Stimulated activated memory B cell treated with anti-CD40 and anti-IgM and Interleukin-4, amounts not matched to agents 10 μg/mL and 1 μg/mL and 100 μg/mL, for 72 hours (primary cell): ENCODE measurements at places on chromosomes 16 and 17.
A peak's percentile ranks its signal among the peaks of the same experiment; 100 is the strongest.

GRCh38 chr17:40290629-40291280, 3.1 kb downstream of the CDC6 start:
- H3K27me3 ChIP-seq = no peaks in the 10 kb centered on the region
- no peak overlapping the region for H3K27ac ChIP-seq
- H3K4me3 ChIP-seq = no peak overlapping the region
- peaks cover 8% of the 10 kb centered on the region for H3K36me3 ChIP-seq
- ATAC-seq = no peak
- H3K4me1 ChIP-seq = peaks cover 19% of the 10 kb centered on the region

DNA sequence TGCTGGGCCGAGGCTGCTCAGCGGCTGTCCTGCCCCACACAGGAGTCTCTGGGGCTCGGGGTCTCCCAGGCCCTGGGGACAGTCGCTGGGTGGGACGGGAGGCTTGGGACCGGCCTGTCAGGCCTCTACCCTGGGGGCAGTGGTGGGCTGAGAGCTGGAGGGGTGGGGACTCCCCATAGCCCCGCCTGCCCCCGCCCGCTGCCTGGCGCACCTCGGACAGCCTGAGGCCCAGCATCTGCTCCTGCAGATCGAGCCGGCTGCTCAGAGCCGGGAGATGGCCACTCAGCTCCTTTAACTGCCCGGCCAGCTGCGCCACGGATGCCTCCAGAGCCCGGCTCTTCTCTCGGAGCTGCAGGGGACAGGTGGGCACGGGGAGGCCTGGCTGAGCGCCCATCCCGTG, 6.7 kb downstream of the PERCC1 start:
- H3K4me3 ChIP-seq = no peak overlapping the region
- H3K36me3 ChIP-seq = peaks cover 16% of the 10 kb centered on the region

GRCh38 chr17:30226878-30227277, 8.6 kb downstream of the SLC6A4 start:
- ATAC-seq = no peak
- H3K36me3 ChIP-seq = no peaks in the 10 kb centered on the region
- H3K4me3 ChIP-seq = no peak overlapping the region

DNA sequence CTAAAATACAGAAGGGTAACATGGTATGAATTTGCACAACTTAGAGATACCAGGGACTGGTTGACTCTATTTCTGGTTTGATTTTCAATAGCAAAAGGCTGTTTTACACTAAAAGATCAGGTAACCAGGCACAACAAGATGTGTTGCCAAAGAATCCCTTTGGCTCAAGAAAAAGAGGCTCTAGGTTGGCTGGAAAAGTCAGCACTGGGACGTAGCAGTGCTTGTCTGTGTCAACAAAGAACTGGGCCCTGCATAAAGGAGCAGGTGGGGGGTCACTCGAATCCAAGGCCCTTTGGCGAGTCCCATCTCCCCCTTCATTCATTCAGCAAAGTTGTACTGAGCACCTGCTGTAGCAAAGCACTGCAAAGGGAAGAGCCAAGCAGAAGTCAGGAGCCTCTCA, 18.4 kb downstream of the SDR42E1 start:
- H3K27me3 ChIP-seq = no peaks in the 10 kb centered on the region
- no peak for ATAC-seq
- H3K4me1 ChIP-seq = no peaks in the 10 kb centered on the region
- peaks cover 12% of the 10 kb centered on the region for H3K36me3 ChIP-seq
- no peak overlapping the region for H3K4me3 ChIP-seq

- H3K4me1 ChIP-seq = peaks cover 40% of the 10 kb centered on the region
- H3K27ac ChIP-seq = no peak overlapping the region
- ATAC-seq = no peak
- no peaks in the 10 kb centered on the region for H3K27me3 ChIP-seq
- H3K4me3 ChIP-seq = no peak overlapping the region
Measured at GRCh38 chr17:36972186-36972700, 23.5 kb downstream of the AATF start.

- ATAC-seq = peak; percentile 74
- peaks cover 17% of the 10 kb centered on the region for H3K4me1 ChIP-seq
- H3K27ac ChIP-seq = peak overlapping the region; percentile 18
- H3K4me3 ChIP-seq = no peak overlapping the region
- H3K27me3 ChIP-seq = peaks cover 8% of the 10 kb centered on the region
- H3K36me3 ChIP-seq = no peaks in the 10 kb centered on the region
Measured at GRCh38 chr17:19346351-19347255, 15.9 kb downstream of the B9D1 start.

GRCh38 chr17:1645207-1646171, at the start of gene SCARF1:
SCARF1 (minus strand) TSS chr17:1645732; CDS start chr17:1645697, 35 bp downstream.
- H3K36me3 ChIP-seq = peaks cover 17% of the 10 kb centered on the region
- H3K4me1 ChIP-seq = peaks cover 61% of the 10 kb centered on the region
- no peaks in the 10 kb centered on the region for H3K27me3 ChIP-seq

DNA sequence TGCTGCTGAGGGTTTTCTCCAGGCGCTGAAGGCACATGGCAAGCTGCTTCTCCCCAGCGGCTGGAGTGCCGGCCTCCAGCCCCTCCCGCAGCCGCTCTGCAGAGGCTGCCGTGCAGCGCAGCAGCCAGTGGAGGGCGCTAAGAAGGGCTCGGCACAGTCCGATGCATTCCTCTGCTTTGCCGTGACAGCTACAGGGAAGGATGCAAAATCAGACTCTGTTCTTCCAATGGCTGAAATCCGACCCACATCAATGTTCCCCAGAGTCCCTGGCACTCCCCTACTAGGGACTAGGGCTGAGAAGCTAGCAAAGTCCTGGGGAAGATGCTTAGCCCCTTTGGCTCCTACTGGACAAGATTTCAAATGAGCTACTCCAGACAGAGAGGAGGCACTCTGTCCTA, 19.0 kb downstream of the MED24 start:
- H3K4me1 ChIP-seq = no peaks in the 10 kb centered on the region
- H3K27me3 ChIP-seq = no peaks in the 10 kb centered on the region
- ATAC-seq = no peak
- H3K4me3 ChIP-seq = no peak overlapping the region

DNA sequence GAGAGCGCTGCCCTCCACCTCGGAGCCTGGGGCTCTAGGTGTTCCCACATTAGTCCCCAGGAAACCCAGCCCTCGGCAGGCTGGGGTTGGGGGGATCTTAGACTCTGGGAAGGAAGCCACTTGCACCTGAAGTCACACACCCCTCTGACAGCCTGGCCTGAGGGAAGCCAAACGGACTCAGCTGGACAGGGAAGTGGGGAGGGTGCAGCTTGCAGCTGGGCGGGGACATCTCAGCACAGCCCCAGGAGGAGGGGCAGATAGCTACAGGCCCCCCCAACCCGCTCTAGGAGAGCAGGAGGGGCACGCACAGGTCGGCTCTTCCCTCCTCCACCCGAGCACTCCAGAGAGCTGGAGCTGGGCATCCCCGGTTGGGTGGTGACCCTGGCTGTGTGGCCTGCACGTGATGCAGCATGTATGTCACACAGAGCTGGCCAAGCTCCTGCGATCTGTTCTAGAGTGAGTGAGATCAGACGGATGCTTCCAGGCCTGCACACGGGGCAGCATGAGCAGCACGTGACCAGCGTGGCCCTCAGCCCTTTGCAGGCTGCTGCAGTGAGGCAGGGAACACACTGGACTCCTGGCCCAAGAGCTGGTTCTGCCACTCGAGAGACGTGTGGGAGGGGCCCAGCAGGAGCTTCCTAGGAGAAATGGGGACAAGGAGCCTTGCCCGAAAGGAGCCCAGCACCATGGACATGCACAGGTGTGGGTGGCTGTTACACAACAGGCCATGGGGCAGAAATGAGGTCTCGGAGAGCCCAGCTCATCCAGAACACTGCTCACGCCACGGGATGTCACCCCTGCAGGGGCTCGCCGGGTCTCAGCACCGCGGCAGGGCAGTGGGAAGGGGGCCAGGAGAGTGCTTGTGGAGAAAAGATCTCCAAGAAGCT, 15.4 kb downstream of the KIFC3 start:
- no peak for ATAC-seq
- no peak overlapping the region for H3K4me3 ChIP-seq
- no peak overlapping the region for H3K27ac ChIP-seq
- peaks cover 26% of the 10 kb centered on the region for H3K27me3 ChIP-seq
- no peaks in the 10 kb centered on the region for H3K36me3 ChIP-seq

GRCh38 chr16:57837305-57838125, 35.2 kb upstream of the KIFC3 start:
- ATAC-seq = no peak
- H3K4me3 ChIP-seq = no peak overlapping the region
- H3K27me3 ChIP-seq = peaks cover 64% of the 10 kb centered on the region
- no peak overlapping the region for H3K27ac ChIP-seq
- no peaks in the 10 kb centered on the region for H3K36me3 ChIP-seq

GRCh38 chr17:70171159-70171558, 1.8 kb downstream of the KCNJ2 start:
- H3K4me1 ChIP-seq = peaks cover 18% of the 10 kb centered on the region
- peaks cover 61% of the 10 kb centered on the region for H3K27me3 ChIP-seq
- no peak overlapping the region for H3K4me3 ChIP-seq
- H3K36me3 ChIP-seq = no peaks in the 10 kb centered on the region
- H3K27ac ChIP-seq = no peak overlapping the region

DNA sequence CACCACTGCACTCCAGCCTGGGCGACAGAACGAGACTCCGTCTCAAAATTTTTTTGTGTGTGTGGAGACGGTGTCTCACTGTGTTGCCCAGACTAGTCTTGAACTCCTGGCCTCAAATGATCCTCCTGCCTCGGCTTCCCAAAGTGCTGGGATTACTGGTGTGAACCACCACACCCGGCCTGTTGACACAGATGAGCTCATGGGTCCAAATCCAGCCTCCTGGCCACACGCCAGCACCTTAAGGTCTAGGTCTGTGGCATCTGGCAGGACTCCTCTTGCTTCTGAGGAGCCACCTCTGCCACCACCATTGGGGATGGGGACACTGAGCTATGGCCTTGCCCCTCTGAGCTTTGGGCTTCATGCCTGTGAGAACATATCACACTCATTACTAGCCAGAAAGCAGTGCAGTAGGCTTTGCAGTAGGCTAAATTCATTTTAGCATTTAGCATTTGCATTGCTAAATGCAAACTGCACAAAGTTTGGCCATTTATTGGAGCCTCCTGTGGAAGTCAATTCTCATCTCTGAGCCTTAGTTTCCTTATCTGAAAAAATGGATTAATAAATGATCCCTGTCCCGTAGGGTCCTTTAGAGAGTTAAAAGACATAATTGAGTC, 5.5 kb upstream of the CDIPT start:
- H3K27me3 ChIP-seq = peaks cover 12% of the 10 kb centered on the region
- no peak overlapping the region for H3K27ac ChIP-seq
- H3K4me3 ChIP-seq = no peak overlapping the region
- no peaks in the 10 kb centered on the region for H3K36me3 ChIP-seq

- no peak overlapping the region for H3K27ac ChIP-seq
- H3K4me3 ChIP-seq = no peak overlapping the region
- H3K36me3 ChIP-seq = no peaks in the 10 kb centered on the region
- peaks cover 37% of the 10 kb centered on the region for H3K27me3 ChIP-seq
Measured at GRCh38 chr17:929586-929985, 50.0 kb downstream of the NXN start.

GRCh38 chr17:59785091-59785799, 77.8 kb downstream of the VMP1 start:
- no peak for ATAC-seq
- peaks cover 11% of the 10 kb centered on the region for H3K36me3 ChIP-seq
- H3K27ac ChIP-seq = peak overlapping the region; percentile 90
- peaks cover 34% of the 10 kb centered on the region for H3K4me1 ChIP-seq
- H3K4me3 ChIP-seq = no peak overlapping the region
- no peaks in the 10 kb centered on the region for H3K27me3 ChIP-seq

DNA sequence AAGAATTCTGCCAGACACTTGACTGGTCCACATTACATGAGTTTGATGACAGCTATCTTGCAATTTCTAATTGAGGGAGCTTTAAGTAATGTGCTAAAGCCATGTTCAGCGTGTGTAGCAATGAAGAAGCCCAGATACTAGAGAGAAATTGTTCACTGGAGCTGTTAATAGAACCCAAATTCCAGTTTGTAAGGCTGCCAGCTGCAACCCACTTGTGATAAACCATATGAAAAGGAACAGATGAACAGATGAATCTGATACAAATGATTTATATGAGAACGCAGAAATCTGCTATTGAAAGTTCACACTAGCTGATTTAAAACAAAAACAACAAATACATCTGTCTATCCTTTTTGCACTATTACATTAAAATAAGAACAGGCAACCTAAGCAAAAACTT, 6.2 kb downstream of the NACA2 start:
- no peaks in the 10 kb centered on the region for H3K36me3 ChIP-seq
- H3K27me3 ChIP-seq = no peaks in the 10 kb centered on the region
- H3K4me3 ChIP-seq = no peak overlapping the region
- no peaks in the 10 kb centered on the region for H3K4me1 ChIP-seq
- H3K27ac ChIP-seq = no peak overlapping the region
- no peak for ATAC-seq

GRCh38 chr17:47066095-47066494, 87.0 kb upstream of the RPRML start:
- H3K27ac ChIP-seq = peak overlapping the region; percentile 96
- H3K4me1 ChIP-seq = peaks cover 32% of the 10 kb centered on the region
- no peaks in the 10 kb centered on the region for H3K27me3 ChIP-seq
- no peak for ATAC-seq
- H3K4me3 ChIP-seq = peak overlapping the region; percentile 99
- peaks cover 15% of the 10 kb centered on the region for H3K36me3 ChIP-seq

- peak; percentile 3 for ATAC-seq
- H3K27me3 ChIP-seq = no peaks in the 10 kb centered on the region
- H3K27ac ChIP-seq = peak overlapping the region; percentile 86
- H3K36me3 ChIP-seq = peaks cover 44% of the 10 kb centered on the region
- peak overlapping the region; percentile 80 for H3K4me3 ChIP-seq
- peaks cover 59% of the 10 kb centered on the region for H3K4me1 ChIP-seq
Measured at GRCh38 chr16:29806641-29807425, 504 bp downstream of the MAZ start.

GRCh38 chr16:2785101-2785991, 2.0 kb downstream of the PRSS33 start:
- ATAC-seq = peak; percentile 50
- no peaks in the 10 kb centered on the region for H3K36me3 ChIP-seq
- H3K27me3 ChIP-seq = peaks cover 28% of the 10 kb centered on the region
- H3K4me3 ChIP-seq = peak overlapping the region; percentile 81
- H3K27ac ChIP-seq = peak overlapping the region; percentile 76

DNA sequence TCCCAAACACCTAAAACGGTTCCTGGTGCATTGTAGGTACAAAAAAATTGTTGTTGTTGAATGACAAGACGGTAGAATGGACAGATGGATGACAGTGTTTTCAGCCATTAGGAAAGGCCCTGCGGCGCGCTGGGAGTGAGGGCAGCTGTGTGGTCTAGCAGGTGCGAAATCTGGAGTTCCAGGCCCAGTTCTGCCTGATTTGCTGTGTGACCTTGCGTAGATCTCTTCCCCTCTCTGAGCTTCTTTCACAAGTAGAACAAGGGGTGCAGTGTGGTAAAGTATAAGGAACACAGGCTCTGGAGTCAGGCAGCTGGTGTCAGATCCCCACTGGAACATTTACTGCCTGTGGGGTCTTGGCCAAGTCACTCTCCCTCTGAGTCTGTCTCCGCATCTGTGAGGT, 25.3 kb downstream of the SPNS2 start:
- H3K27ac ChIP-seq = peak overlapping the region; percentile 36
- no peak for ATAC-seq
- H3K36me3 ChIP-seq = no peaks in the 10 kb centered on the region
- H3K4me1 ChIP-seq = peaks cover 21% of the 10 kb centered on the region
- H3K27me3 ChIP-seq = peaks cover 15% of the 10 kb centered on the region

- H3K4me1 ChIP-seq = peaks cover 33% of the 10 kb centered on the region
- H3K4me3 ChIP-seq = no peak overlapping the region
- ATAC-seq = peak; percentile 68
- peaks cover 29% of the 10 kb centered on the region for H3K27me3 ChIP-seq
- H3K36me3 ChIP-seq = no peaks in the 10 kb centered on the region
Measured at GRCh38 chr16:79081297-79082066, 519.1 kb downstream of the MAF start.
